Hypothalamus (tissue), 51 donors: ENCODE measurements at places on chromosomes 6 and 20.

DNA sequence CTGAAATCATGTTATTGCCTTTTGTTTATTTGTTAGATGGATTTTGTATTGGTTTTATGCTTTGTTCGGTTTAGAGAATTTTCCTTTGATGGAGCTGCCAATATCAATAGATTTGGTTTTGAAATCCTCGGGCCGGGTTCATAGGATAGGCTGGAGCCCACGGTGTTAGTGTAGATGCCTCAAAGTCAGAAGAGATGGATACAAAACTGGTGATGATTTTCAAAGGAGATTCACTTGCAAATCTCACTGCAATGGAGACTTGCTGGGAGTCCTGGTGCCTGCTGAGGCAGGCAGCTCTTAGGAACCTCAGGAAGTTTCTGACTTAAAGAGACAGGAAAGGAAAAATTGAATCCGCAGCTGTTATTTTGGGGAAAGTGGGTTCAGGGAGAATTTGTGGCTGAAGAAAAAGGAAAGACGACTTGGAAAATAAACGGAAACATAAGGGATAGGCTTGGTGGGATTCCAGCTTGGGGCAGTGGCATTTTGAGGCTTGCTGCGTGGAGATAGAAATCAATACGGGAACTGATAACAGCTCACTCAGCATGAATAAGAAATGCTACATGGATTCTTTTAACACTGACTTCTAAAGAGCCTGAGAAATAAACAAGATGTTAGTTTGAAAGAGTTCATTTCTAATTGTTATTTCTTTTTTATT, 241.6 kb downstream of the PHACTR1 start:
- no peak for DNase-seq

- DNase-seq: no peak
Measured at GRCh38 chr6:118869350-118869749, 24.6 kb upstream of the ASF1A start.

- DNase-seq: no peak
Measured at GRCh38 chr6:160344271-160344670, 3.9 kb upstream of the SLC22A3 start.

- DNase-seq: no peak
Measured at GRCh38 chr6:168281826-168282225, 37.8 kb downstream of the DACT2 start.

GRCh38 chr20:1757072-1757471, 99.5 kb upstream of the SIRPG start:
- DNase-seq: no peak
